ENCODE measurements at places on chromosomes 6 and 20.
A peak's percentile ranks its signal among the peaks of the same experiment; 100 is the strongest.

DNA sequence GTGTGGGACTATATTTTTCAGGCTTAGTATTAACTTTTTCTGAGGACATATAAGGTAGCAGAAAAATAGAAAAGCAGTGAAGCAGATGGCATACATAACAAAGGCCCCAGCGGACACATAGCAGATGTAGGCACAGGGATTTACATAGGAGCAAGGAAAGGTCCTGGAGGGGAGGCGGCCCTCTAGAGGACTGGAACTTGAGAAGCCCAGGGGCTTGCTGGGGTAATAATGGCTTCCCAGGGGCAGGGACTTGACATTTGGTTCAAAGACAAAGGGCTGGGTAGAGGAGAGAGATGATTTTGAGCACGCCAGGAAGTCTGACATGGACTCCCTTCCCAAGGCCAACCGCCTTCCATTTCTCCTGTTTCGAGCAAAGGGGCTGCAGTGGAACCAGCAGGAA lies 31.7 kb upstream of the OSTM1 start:
- DNase-seq, result no peak

GRCh38 chr6:140684776-140685550 lies 1310.5 kb upstream of the CITED2 start:
- no peak for DNase-seq

- DNase-seq, result no peak
Observed at GRCh38 chr20:45860560-45861220, 3.3 kb downstream of the ZSWIM3 start.

DNA sequence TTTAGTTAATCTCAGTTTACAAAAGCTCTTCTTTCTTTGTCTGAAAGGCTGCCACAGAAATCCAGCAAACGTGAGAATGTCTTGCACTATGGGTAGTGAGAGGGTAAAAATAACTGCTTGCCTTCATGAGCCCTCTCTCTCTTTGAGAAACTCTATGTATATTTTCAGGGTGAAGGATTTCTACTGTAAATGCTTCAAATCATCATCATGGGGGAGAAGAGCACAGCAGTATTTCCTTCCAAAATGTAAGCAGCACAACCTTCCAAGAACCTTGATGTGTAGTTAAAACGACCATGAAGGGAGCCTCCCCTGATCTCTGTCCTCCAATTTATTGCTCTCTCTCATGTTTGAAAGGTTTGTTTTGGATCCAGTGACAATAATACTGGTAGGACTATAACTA lies 141.3 kb upstream of the CENPW start:
- no peak for DNase-seq

DNA sequence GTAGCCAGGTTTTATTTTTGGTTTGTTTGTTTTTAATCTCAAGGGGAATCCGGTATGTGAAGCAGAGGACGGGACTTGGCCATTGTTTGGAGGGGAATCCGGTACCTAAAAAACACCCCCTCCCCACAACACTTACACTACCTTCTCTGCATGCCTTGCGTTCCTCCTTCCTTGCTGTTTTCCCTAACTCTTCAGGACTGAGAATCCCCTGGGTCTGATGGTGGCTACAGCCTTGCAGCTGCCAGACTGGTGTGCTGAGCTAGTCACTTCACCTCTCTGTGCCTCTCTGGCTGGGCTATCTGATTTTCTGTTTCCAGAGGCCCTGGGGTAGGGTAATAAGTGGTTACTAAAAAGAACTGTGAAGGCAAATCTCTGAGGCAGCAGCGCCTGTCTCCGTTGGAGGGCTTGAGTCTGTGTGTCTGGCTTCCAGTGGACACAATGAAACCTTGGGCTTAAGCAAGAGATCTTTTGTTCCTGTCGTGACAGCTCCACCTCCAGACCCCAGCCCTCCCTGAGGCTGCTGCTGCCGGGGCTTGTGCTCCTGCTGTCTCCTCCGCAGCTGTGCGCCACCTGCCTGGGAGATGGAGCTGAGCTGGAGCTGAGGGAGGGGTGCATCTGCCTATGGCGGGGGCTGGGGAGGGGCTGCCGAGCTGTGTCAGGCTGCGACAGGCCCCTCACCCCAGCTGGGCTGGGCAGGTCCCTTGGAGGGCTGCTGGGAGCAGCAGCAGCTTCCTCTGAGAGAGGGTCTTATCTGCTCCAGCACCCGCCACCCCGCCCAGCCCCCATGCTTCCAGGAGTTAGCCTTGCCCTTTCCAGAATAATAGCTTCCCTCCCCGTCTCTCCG lies 65.8 kb upstream of the CCDC167 start:
- no peak for DNase-seq

GRCh38 chr6:37698264-37699137 lies 818 bp upstream of the MDGA1 start:
- DNase-seq, result peak; percentile 48

DNA sequence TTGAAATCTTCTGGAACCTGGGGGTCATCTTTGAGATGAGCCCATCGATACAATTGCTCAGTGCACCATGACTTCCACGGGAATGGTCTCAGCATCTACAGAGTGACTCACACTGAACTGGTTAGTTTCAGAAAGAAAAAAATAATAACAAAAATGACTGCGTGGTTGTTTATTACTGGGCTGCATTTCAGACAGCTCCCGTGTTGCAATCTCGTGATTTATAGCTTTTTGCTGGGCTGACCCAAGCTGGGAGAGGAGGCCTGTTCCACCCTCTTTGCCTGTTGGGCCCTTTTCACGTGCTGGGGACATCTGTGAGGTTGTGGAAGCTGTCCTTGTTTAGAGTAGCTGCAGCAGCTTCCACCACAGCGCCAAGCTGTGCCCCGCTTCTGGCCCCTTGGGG lies 225.5 kb downstream of the BMP7 start:
- no peak for DNase-seq

GRCh38 chr6:56977192-56977591 lies 22.3 kb downstream of the BEND6 start:
- no peak for DNase-seq

GRCh38 chr6:110359556-110359955 lies 1.4 kb upstream of the METTL24 start:
- DNase-seq, result no peak

- DNase-seq, result no peak
Observed at GRCh38 chr6:108116546-108117426, 42.2 kb upstream of the OSTM1 start.

- DNase-seq, result no peak
Observed at GRCh38 chr20:53847139-53847836, 223.1 kb downstream of the BCAS1 start.

GRCh38 chr6:112237066-112237465 lies 17.3 kb downstream of the LAMA4 start:
- DNase-seq, result no peak

DNA sequence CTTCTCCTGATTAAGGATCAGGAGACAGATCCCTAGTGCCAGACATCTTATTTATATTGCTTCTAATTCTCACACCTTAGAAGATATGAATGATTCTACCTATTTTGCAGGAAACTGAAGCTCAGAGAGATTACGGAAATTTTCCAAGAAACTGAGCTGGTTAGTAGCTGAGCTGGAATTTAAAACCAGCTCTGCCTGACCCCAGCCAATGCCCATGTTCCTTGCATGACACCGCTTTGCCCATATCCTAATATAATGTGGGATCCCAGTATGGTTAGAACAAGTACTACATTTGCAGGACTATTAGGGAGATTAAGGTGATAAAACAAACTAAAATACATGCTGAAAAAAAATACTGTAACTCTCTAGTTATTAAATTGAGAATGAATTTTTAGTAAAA lies 1.9 kb downstream of the TMEM30A start:
- no peak for DNase-seq

DNA sequence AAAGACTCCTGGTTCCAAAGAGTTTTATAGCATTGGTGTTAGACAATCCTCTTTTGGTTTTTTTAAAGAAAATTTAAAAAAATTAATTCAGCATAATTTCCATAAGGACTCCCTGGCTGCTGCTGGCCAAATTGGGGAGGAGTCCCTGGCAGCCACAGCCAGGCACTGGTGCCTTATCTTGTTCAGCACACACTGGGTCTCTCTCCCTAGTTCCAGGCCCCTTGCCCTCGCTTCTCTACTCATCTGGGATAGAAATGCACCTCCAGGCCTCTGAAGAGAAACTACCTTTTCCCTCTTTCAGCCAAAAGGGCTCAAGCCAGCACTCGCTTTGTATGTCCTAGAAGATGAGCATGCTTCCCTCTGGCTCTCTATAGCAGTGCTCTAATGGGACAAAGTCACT lies 13.4 kb upstream of the MAPK13 start:
- no peak for DNase-seq

GRCh38 chr6:13729891-13730290 lies 18.3 kb upstream of the RANBP9 start:
- DNase-seq, result no peak

- DNase-seq, result no peak
Observed at GRCh38 chr6:42128460-42129359, 13.7 kb downstream of the C6orf132 start.

GRCh38 chr6:166567107-166567506 lies 19.4 kb downstream of the RAMACL start:
- no peak for DNase-seq

DNA sequence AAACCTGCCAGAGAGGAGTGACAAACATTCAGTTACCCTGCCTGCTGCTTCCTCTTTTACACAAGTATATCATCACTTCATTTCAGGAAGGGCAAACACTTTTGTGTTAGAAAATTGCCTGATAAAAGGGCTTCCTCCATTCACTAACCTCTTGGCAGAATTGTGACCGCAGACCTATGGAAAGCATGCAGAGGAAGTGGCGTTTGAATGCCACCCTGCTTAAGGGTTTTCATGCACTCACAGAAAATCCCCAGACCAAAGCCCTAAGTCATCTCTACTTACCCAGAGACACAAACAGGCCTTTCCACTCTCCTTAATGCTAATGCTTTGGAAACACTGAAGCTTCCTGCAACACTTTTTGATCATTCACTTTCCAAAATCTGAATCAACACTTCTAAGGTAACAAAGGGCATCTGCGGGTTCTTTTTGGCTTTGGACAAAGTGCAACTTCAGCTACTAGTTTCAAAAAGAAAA lies 22.1 kb upstream of the RALGAPA2 start:
- no peak for DNase-seq

- no peak for DNase-seq
Observed at GRCh38 chr6:8064638-8065518, 689 bp upstream of the BLOC1S5 start.

DNA sequence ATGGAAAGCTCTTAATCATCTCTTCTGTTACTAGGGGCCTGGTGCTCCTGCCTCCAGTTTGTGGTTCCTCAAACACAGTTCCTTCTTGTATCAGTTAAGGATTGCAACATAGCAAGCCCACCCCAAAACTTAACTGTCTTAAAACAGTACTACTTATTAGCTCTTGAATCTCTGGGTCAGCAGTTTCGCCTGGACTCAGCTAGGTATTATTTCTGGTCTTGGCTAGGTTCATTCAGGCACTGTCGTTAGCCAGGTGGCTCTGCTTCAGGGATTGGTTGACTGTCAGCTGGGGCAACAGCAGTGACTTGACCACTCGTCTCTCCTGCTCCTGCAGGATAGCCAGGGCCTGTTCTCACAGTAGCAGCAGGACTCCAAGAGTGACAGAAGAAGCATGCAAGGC lies 30.0 kb upstream of the RALY start:
- DNase-seq, result no peak

- no peak for DNase-seq
Observed at GRCh38 chr6:167300902-167301777, 10.0 kb downstream of the UNC93A start.

GRCh38 chr20:64065974-64066343 lies 3.0 kb downstream of the TCEA2 start:
- DNase-seq, result no peak

DNA sequence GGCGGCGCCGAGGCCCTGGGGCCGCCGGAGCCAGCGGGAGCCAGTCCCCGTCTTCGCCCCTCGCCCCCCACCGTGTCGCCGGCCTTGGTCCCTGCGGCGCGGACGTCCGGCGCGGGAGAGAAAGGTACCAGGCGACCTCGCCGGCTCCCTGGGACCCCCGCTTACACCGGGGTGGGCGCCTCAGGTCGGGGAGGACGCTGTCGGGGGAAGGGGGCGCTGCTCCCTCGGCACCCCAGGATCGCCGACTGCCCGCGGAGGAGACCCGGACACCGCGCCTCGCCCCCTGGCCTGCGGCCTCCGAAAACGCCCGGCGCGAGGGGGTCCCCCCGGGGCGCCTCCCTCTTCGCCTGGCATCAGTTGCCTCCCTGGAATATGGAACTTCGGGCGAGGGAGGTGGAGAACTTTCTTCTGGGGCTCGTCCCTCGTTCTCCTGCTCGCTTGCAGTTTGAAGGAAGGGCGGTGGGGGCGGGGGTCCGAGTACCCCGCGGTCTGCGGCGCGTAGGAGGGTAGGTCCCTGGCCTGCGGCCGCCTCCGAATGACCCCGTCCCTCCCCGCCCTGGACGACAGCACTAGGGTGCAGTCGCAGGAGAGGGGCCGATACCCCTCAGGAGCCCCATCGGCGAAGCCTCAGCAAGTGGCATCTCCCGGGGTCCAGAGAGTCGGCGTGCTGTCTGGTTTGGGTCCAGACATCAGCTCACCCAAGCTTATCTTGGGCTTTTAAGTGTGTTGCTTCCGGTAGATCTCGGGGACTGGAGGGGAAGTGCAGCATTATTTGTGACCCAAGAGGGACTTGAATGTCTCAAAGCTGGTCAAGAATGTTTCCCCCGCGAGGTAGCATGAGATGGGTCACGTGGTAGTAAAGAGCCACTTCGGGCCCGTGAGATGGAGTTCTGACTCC lies 549 bp downstream of the ANKRD6 start:
- DNase-seq, result no peak

GRCh38 chr6:37134396-37135191 lies 35.4 kb upstream of the PIM1 start:
- DNase-seq, result no peak

DNA sequence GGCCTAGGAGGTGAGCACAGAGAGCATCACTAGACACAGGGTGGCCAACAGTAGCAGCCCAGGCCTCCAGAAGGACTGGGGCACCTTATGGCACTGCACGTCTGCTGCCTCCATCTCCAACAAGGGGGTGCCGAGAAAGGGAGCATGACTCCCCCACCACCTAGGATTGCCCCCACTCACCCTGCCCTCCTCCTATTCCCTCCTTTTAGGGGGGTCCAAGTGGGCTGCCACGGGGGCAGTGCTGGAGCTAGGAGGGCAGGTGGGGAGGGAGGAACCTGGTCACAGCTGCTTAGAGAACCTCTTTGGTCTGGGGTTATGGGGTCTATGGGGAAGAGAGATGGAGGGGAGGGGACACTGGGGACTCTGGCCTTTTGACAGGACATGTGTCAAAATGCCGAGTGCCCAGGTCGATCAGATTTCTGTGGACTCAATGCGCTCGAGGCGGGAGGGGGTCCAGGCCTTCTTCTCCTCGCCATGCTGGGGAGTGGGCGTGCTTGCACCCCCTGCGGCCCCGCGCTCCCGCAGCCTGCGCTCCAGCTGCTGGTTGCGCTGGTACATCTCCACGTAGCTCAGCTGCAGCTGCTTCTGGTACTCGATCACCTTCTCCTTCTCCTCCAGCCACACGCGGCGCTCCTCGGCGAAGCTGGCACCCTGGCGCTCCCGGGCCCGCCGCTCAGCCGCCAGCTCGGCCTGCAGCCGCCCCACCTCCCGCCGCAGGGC lies 4.5 kb upstream of the FASTKD5 start:
- no peak for DNase-seq

DNA sequence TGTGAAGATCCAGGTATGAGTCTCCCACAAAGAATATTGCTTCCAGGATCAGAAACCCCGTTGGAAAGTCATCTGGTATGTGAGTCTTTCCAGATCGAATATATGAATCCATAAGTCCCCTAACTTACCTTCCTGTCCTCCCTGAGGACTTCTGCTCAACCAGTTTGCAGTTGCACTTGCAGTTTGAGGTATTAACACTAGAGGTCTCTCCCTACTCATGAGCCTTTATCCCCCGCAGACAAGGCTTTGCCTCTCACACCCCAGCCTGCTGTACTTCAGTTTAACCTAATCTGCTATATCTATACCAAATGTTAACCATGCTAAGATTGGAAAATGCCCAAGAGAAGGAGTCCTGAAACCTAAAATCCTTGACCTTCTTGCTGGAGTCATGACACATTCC lies 135.3 kb upstream of the DEFB112 start:
- DNase-seq, result no peak

Measured in T follicular helper cell (primary cell).